ENCODE measurements at places on chromosomes 12 and 14. TPM values are rescaled to one million over a fixed set of nuclear protein-coding genes. Genes with fewer than 3 reads are reported as not detected.

EXOC3L4 gene
- polyA plus RNA-seq = not detected

SCNN1A gene
- polyA plus RNA-seq = 0.60 TPM

ART4 gene
- polyA plus RNA-seq = not detected

MYL2 gene
- polyA plus RNA-seq = not detected

ANKRD33 gene
- not detected for polyA plus RNA-seq

CBLN3 gene
- polyA plus RNA-seq = 0.10 TPM

TPH2 gene
- not detected for polyA plus RNA-seq

GPR65 gene
- 15.5 TPM for polyA plus RNA-seq

RDH16 gene
- polyA plus RNA-seq = 0.10 TPM
